ENCODE measurements at places on chromosomes 6 and 20.
A peak's percentile ranks its signal among the peaks of the same experiment; 100 is the strongest.

GRCh38 chr20:41048461-41049301 lies 20.1 kb downstream of the TOP1 start:
- no peak for DNase-seq

- DNase-seq, result no peak
These were observed 42.5 kb upstream of the SLC22A1 start for GRCh38 chr6:160078883-160079685.

DNA sequence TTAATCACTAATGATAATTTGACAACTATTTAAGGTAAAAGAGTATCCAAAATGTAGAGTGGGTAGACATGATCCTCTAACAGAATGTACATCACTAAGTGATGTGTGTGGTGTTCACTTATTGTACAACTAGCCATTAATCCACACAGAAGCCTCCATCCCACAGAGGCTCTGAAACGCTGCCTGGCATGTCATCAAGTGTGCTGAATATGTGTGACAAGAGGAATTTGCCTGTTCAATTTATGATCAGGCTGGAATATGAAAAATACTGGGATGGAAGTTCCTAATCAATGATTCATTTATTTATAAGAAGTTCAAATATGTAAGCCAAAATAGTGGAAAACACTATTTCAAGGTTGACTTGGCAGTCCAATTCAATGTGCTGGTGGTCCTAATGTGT lies 72.4 kb downstream of the BACH2 start:
- no peak for DNase-seq

DNA sequence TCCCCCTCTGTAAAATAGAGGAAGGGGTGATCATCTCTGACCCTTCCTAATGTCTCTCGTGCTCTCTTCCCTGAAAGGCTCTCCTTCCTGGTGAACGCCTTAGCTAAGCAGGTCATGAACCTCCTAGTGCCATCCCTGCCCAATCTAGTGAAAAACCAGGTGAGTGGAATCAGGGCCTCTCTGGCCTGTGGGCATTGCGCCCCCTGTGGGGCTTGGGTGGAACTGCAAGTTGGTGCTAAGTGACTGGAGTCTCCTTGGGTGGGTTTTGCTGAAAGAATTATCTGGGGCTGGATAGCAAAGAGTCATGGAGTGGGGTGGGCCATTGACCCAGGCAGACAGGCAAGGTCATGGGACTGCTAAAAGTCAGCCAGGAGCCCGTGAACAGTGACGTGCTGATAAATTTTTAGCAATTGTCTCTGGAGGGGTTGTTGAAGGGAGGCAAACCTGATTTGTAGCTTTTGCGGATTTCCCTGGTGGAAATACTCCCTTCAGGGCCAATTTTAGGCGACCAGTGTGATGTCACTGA lies 8.9 kb downstream of the BPIFB1 start:
- peak; percentile 72 for DNase-seq

GRCh38 chr20:577167-577791 lies 32.8 kb downstream of the TCF15 start:
- no peak for DNase-seq

DNA sequence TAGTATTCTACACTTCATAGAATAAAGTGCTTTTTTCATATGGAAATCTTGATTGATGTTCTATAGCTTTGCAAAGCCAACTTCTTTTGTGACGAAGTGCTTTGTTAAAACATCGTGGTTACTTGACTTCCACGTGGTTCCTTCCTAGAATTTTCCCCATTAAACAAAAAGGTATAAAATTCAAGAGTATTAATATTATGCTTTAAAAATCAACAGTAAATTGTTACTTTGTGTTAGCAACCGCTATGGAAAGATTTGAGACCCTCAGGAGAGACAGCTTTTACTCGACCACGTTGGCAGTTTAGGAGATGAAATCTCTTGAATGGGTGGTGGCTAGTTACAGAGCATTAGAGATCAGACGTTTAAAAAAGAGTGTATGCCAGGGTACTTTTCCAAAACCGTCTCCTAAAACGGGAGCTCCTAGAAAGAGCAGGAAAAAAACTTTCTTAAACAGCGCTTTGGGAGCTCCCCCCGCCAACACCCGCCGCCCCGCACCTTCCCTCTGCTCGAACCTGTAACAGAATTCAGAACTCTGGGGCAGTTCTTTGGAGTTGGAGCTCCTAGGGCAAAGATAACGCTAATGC lies 920 bp downstream of the GJA1 start:
- no peak for DNase-seq

GRCh38 chr6:138331444-138331843 lies 46.3 kb upstream of the SMIM28 start:
- DNase-seq, result no peak

GRCh38 chr20:11453430-11453829 lies 464.3 kb upstream of the BTBD3 start:
- no peak for DNase-seq

GRCh38 chr6:91683240-91683639 lies 1096.4 kb upstream of the MAP3K7 start:
- no peak for DNase-seq

DNA sequence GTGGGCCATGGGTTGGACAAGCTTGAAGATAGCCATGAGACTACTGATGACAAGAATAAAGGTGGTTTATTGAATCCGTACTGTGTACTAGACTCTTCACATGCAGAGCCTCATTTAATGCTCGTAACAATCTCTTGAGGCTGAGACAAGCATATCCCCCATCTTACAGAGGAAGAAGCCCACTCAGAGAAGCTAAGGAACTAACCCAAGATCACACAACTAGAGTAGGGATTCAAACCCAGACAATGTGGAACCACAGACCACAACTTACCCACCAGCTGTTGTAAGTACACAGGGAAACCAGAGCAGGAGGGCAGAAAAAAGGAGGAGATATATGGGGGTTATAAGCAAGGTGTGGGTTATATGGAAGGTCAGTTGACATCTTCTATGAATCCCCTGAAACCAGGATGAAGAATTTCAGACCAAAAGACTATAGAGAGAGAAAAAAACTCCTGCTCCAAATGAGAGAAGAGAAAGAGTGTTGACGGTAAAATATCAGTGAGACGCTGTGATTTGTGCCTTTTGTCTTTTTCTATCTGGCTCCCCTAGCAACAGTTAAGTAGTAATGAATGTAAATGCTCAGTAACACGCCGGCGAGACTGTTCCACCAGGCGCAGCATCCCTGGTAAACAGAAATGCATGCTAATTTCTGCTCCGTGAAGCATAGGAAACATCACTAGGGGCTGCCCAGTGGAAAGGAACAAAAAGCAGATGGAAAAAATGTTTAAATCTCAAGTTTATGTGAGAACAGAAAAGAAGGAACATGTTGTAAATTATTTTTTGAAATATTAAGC lies 80.1 kb upstream of the SLC22A16 start:
- no peak for DNase-seq

- DNase-seq, result peak; percentile 13
These were observed at the start of gene LAMA5 for GRCh38 chr20:62367136-62367632. LAMA5 (minus strand) TSS chr20:62367312; CDS start chr20:62367245, 67 bp downstream.

GRCh38 chr20:49476016-49476355 lies 6.5 kb downstream of the KCNB1 start:
- no peak for DNase-seq

- DNase-seq, result no peak
These were observed 126.6 kb downstream of the ADAT2 start for GRCh38 chr6:143323729-143324470.

DNA sequence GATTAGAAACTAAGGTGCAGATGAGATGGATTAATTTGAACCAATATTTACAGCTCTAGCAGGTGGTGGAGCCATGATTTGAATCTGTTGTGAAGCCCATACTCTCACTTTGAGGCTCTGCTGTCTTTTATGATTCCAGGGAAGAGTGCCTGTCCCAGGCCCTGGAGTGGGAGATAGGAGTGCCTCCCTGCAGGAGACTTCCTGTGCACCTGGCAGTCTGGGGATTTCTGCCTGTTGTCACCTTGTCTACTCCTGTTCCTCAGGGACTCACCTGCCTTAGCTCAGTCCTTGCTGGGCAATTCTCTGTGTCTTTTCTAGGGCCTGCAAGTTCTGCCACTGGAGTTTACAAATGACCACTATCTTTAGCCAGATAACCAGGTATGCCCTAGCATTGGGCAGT lies 46.3 kb downstream of the SCAND1 start:
- no peak for DNase-seq

DNA sequence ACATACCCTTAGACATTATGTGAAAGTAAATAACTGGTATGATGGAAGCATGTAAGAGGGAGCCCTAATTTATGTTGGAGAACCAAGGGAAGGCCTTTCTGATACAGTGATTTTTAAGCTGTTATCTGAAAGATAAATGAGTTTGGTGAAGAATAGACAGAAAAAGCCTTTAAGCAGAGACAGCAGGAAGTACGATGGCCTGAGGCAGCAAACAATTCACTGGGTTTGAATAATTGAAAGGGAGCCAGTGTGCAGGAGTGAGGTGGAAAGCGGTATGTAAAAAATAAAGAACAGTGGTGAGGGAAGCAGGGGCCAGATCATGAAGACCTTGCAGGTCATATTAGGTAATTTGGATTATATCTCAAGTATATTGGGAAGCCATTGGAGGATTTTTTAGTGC lies 4.1 kb upstream of the RAB23 start:
- no peak for DNase-seq

GRCh38 chr6:116015561-116015960 lies 45.1 kb downstream of the FRK start:
- no peak for DNase-seq

DNA sequence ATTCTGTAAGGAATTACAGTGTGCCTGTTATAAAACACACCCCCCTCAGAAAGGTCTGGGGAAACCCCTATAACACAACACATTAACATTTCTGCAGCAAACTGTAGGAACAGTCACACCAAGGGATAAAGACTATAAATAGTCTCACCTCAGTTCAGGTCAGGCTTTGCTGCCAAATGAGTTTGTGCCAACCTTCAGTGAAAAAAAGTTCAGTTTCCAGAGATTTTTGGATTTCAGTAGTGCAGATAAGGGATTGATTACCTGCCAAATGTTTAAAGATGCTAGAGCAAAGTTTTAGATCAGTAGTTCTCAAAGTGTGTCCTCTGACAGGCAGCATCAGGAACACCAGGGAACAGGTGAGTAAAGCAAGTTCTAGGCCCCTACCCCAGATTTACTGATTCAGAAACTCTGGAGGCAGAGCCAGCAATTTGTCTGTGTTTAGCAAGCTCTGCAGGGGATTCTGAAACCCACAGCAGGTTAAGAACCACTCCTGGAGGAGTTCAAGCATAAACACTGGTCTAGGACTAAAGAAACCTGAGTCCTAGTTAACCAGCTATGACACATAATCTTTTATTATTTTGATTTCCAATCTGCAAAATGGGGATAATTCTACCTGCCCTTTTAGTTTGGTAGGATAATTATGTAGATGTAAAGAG lies 111.0 kb downstream of the RCAN2 start:
- DNase-seq, result no peak

- DNase-seq, result no peak
These were observed 26.6 kb upstream of the TULP4 start for GRCh38 chr6:158285656-158286021.

GRCh38 chr6:22808466-22808865 lies 239.1 kb downstream of the HDGFL1 start:
- DNase-seq, result no peak

- DNase-seq, result no peak
These were observed 156.3 kb downstream of the SOBP start for GRCh38 chr6:107646176-107646575.

- DNase-seq, result peak; percentile 65
These were observed 9.7 kb downstream of the BACH2 start for GRCh38 chr6:90286884-90287488.

DNA sequence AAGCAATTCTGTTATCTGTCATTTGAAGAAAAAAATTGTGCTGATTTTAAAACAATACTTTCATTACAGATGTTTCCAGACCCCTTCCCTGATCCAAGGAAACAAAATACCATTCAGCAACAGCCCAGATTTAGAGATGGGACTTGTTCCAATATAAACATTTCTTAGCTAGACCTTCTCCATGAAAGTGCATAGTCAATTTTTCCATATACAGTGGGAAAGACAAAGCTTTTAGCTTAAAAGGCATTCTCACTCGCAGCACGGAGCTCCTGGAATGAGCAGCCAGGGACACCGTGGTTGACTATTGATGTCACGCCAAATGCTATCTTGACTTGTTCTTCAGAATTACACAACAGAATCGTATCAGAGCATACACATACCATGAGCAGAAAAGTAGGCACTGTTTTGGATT lies 21.5 kb downstream of the LAMA4 start:
- DNase-seq, result no peak

DNA sequence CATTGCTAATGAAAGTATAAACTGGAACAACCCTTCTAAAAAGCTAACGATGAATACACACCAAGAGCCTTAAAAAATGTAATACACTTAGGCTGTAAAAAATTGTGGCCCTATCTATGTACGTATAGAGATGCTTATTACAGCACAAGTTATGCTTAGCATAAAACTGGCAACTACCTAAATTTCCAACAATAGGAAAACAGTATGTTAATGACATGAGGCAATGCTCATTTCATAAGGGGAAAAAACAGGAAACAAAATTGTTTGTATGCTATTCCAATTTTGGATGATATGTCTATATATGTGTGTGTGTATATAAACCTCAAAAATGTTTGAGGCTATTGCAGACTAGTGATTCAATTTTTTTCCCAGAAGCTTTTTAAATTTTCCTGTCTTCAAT lies 82.5 kb downstream of the DTNBP1 start:
- DNase-seq, result no peak

GRCh38 chr6:110446405-110446804 lies 30.0 kb downstream of the SLC22A16 start:
- no peak for DNase-seq

DNA sequence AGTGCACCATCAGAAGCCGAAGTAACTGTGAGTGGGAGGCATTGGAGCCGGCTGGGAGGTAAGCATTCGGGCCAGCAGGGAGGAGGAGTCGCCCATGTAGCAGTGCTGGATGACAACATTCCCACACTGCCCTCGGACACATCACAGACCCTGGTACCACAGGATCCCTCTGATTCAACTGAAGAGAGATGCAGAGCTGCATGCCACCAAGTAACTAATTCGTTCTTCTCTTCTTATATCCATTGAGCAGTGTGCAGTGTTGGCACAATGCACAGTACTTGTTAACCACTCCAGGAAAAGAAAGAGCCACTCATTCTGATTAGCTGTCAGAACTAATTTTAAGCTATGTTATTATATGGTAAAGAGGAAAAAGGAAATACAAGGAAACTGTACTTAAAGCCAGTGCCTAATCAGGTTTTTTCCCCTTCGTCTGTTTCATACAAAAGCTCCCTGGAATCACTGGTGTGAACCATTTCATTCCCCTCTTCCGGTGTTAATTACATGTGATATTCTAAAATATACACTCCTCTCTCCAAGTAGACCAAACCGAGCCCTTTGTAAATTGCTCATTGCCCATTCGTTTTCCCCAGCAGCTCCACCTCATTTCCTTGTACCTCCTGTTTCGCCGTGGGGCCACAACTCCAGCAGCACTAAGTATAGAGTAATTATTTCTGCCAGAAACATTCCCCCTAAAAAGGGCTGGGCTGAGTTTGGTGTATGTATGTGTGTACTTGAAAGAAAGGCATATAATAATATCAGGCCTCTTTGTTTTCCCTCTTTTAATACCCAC lies 32.4 kb upstream of the ADTRP start:
- DNase-seq, result no peak

Measured in activated naive CD4-positive, alpha-beta T cell treated with Interleukin-2 at 50 U/mL for 16 hours (primary cell).